ENCODE measurements at places on chromosomes 2 and 18.
A peak's percentile ranks its signal among the peaks of the same experiment; 100 is the strongest.

DNA sequence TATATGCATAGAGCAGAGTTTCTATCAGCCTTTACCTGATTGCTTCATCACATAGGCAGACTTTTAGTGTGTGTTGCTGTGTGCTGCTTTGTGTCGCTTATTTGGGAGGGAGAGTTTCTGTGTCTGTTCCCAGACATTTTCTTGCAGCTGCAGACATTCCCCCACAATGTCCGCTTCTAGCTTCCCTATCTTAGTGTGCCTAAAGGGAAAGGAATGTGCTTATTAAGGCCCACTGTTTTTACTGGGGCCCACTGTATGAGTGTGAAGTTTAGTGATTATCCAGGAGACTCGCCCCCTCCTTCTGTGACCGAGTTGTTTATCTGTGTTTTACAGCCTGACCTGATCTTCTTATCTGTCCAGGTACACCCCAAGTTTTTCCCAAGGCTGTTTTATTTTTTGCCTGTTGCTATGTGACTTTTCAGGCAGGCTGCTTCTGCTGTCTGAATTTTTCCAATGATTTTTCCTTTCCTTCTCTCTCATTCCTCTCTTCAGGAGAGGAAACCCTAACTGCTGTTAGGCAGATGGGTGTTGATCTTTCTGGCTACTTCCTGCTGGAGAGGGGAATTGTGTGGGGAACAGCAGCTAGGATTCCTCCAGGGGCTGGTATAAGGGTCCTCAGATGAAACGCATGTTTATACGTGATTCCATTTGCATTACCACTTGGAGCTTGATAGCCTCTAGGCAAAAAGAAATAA lies 47.6 kb downstream of the STK17B start:
- DNase-seq = peak; percentile 74

DNA sequence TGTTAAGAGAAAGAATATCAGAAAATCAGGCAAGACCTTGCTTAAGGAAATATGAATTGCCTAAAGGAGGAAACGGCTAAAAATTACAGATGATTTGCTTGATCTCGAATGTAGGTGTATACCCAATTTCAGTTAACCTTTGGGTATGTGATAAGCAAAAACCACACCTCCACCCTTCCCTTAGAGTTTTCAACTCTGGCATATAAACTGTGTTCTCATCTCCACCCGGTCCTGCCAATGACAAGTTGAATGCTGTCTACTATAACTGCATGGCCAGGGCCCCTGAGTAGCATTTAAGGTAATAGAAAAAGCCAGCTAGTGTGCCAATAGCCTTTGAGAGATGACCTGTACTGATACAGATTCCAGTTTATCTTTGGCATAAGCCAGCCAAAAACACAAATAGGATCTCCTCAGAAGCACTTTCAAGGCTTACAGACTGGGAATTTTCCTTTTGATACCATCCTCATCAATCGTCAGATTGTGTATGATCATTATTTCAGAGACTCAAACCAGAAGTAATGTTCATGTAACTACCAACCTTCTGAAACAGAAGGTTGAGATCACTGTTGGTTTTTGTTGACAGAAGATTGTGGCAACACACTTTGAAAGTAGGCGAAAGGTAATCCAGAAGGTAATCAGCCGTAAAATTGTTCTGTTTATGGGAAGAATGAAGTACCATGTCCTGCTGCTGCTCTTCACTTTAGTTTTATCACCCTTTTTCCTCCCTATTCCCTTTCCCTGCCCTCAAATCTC lies 163.1 kb downstream of the GFPT1 start:
- no peak for DNase-seq

DNA sequence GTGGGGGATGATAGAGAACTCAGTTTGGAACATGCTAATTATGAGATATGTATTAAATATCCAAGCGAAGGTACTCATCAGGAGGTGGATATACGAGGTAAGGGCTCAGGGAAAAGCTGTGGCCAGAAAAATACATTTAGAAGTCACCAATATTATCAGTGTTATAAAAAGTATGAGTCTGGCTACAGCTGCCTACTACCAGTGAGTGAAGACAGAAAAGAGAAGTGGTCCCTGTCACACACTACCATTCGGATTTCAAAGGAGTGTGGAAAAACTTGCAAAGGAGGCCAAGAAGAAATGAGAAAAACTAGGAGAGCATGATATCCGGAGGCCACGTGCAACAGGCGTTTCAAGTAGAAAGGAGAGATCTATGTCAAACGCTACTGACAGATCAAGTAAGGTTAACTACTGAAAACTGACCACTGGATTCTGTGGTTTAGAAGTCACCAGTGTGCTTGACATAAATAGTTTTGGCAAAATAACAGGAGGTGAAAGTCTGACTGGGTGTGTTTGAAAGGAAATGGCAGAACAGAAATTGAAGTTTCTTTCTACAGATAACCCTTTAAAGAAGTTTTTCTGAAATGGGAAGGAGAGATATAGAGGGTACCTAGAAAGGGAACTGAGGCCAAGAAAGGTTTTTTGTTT lies 118.7 kb upstream of the DNMT3A start:
- DNase-seq = no peak

- no peak for DNase-seq
These were observed 256.9 kb downstream of the NDUFA10 start for GRCh38 chr2:239768031-239768790.

- no peak for DNase-seq
These were observed 25.6 kb downstream of the ZNF407 start for GRCh38 chr18:74623047-74623816.

DNA sequence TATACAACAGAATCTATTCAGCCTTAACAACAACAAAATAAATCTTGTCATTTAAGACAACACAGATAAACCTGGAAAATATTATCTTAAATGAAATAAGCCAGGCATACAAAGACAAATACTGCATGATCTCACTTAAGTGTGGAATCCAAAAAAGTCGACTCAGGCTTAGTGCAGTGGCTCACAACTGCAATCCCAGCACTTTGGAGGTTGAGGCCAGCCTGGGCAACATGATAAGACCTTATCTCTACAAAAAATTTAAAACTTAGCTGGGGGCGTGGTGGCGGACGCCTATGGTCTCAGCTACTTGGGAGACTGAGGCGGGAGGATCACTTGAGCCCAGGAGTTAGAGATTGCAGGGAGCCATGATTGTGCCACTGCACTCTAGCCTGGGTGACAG lies 75.2 kb upstream of the RNU4ATAC start:
- no peak for DNase-seq

DNA sequence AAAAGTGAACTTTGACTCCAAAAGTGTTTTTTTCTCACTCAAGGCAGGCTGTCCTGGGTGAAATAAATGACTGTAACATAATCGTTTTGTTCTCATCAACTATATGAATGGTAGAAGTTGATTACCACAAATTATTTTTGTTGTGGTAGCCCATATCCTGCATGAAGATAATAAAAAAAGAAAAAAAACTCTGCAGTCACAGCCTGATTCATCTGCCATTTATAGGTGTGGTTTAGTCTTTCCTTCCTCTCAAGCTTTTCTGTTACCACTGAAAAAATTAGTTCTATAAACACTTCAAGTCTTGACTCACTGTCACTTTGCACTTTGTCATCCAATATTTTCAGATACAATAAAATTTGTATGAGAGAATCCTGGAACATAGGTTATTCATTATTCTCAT lies 522.0 kb downstream of the PLCL1 start:
- no peak for DNase-seq

- DNase-seq = no peak
These were observed 257.6 kb upstream of the RAB6C start for GRCh38 chr2:129721846-129722245.

- no peak for DNase-seq
These were observed 48.7 kb upstream of the LRATD1 start for GRCh38 chr2:14583802-14584201.

- DNase-seq = no peak
These were observed 148.7 kb downstream of the AGAP1 start for GRCh38 chr2:235642446-235643098.

DNA sequence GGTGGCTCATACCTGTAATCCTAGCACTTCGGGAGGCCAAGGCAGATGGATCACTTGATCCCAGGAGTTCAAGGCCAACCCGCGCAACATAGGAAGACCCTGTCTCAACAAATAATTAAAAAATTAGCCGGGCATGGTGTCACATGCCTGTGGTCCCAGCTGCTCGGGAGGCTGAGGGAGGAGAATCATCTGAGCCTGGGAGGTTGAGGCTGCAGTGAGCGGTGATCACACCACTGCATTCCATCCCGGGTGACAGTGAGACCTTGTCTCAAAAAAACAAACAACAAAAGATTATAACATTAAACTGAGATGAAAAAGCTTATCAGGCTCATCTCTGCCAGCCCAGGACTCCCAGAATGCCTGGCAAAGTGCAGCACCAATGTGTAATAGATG lies 50.5 kb downstream of the PAPOLG start:
- no peak for DNase-seq

DNA sequence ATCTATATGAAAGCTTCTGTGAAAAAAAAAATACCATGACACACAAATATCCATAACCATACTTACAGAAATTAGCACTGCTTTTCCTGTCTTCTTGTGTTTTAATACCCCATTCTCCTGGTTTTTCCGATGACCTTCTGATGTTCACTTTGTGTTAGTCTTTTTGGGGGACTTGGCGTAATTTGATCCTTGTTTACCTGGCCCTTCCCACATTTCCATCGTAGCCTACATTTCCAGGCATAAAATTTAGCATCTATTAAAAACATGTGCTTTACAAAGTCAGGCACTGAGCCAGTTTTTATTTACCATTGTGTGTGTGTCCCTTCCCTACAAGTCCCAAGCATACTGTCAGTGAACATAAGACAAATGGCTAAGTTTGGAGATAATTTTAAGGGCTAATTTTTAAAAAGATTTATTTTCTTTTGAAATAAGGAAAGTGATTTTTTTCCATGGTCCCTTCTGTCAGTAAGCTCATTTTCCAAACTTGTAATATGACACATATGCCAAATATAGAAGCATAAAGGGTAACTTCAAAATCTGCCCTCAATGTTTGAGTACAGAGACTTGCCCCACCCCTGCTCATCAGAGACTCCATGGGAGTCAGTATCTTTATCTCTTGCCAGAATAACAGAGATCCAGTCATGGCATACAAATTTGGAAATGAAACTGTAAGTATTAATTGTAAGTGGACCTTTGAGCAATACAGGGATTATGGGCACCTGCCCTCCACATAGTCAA lies 27.3 kb downstream of the SESTD1 start:
- DNase-seq = no peak

DNA sequence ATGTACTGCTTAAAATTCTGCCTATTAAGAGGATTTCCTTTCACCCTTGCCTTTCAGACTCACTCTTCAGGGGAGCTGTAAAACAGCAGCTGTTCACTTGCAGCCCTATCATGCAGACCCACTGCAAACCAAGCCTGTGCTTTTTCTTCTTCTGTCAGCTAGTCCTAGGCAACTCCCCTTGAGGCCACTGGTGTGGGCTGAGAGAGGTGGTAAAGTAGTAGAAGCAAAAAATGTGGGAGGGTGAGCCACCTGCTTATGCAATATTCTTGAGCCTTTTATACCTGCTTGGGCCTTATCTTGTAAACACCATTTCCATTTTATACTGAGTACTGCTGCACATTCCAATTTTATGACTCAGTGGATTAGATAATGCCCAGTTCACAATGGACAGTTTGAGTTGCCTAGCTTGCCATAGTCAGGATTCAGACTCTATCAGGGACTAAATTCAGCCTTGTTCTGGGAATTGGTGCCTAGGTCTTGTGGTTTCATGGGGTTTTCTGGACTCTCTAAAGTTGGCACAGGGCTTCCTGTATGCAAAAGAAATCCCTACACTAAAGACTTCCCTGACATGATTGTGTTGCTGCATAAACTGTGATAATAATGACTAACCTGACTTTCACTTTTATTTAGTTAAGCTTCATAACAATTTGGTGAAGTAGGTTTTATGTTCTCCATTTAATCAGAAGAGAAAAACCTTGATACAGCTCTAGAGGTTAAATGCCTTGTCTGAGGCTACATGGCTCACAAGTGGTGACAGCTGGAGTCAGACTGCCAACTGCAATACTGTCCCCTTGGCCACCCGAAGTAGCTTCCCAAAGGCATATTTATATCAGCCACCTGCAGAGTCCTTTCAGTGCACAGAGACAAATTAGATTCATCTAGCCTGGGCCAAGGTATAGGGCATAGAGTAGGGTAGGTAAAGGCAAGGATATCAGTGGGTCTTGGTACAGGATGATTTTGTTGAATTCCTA lies 47.4 kb upstream of the KDM3A start:
- DNase-seq = no peak

GRCh38 chr2:69490486-69490885 lies 53.3 kb upstream of the NFU1 start:
- DNase-seq = no peak

GRCh38 chr2:219684721-219685689 lies 57.6 kb downstream of the SLC4A3 start:
- peak; percentile 67 for DNase-seq

DNA sequence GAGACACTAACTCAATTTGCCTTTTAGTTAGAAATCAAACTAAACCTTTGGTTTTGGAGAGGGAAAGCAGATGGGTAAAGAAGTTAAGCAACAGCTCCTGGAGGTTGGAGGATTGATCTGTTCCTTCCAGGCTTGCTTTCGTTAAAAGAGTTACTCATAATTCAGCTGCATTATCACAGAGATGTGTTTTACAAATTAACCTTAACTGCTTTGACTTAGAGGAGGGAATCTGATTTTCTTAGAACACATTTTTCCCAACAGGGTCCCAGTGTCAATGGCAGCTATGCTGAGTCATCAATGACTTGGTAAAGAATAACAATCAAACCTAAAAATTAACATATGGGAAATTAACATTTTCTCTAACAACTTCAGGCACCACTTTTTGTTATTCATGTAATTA lies 113.4 kb downstream of the COPS8 start:
- DNase-seq = peak; percentile 62

GRCh38 chr2:136310005-136310495 lies 192.1 kb upstream of the CXCR4 start:
- no peak for DNase-seq

- peak; percentile 79 for DNase-seq
These were observed 172.4 kb downstream of the FBXO15 start for GRCh38 chr18:73975266-73975665.

DNA sequence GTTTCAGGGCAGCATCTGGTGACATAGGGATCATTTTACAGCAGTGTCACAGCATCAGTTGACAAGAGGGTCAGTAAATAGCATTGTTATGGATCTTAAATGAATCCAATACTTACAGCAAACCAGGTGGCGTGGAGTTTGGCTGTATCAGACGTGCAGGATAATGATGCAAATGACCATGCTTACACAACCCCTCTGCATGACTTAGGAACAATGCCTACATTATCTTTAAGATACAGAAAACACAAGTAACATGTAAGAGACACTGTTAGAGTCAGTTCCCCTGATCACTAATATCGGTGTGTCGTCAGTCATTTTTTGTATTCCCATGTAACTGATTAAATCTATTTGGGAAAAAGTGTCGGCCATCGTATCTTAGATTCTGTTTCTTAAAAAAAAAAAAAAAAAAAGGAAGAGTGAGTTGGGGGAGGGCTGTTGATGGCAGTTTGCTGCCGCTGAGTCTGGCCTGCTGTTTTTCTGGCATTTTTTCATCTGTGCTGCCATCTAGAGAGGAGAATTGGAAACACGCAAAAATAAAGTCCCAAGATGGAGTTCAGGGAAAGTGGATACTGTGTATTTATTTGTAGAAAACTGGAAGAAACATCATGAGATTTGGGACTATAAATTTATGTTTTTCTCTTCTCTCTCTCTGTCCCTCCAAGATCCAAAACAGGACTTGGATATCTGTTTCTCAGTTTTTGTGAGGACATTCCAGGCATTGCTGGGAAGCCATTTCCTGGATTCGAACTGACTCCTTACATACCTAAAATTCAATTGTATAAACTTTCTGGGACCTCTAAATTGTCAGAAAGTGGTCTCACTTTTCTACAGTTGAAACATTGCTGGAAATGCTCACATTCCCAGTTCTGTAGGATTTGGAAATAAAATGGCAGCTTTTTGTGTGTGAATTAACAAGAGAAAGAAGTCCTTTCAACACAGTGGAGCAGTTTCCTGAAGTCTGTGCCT lies 60.3 kb upstream of the AGPS start:
- DNase-seq = peak; percentile 84

GRCh38 chr18:54052732-54053429 lies 171.6 kb downstream of the MBD2 start:
- no peak for DNase-seq
